ENCODE measurements at places on chromosomes 6 and 20.
A peak's percentile ranks its signal among the peaks of the same experiment; 100 is the strongest.

- DNase-seq: peak; percentile 21
Measured at GRCh38 chr6:89411145-89412070, 665 bp downstream of the RRAGD start.

DNA sequence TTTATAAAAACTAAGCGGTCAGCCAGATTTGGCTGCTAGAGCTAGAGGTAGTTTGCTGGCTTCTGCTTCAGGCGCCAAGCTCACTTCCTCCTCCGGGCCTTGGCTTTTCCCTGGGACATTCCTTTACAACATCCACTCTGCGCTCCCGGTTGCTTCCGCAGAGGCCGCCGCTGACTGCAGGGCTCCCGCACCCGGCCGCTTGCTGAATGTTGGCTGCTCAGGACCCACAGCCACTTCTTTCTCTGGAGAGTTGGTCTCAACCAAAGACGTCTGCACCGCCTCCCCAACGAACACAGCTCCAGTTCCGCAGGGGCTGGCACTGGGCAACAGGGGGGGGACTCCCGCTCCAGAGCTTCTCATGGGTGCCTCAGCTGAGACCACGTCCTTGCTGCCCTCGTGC, 282.8 kb downstream of the TFAP2C start:
- DNase-seq: no peak

DNA sequence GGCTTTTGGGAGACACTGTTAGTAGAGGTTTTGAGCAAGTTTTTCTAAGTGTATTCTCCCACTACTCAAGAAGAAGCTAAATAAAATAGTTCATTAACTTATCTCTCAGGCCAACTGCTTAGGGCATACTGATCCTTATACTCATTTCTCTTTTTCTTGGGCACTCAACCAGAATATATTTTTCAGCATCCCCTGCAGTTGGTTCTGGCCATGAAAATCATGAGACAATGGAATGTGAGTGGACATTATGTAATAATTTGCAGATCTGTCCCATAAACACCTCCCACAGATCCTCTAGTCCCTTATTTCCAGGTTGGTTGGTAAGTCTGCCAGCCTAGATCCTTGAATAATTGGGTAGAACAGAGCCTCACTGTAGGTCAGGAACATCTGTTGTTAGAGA, 136.7 kb downstream of the AIG1 start:
- DNase-seq: no peak

DNA sequence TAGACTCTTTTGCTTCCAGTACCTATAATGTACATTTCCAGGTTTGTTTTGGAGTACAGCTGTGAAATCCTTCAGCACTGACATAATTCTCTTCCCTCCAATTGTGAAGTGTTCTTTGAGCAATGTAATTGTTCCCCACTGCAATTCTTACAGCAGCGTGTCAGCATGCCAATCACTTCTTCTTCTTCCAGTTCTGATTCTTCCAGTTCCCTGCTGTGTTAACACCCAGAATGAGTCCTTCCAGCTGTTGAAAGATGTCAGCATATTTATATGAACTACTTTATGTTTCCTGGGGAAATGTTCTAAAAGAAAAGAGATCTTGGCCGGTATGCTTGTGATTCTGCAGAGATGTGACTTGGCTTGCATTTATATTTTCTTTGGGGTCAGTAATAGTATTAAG, 213.9 kb downstream of the UNC5CL start:
- no peak for DNase-seq

GRCh38 chr6:87705070-87705691, 3.1 kb upstream of the AKIRIN2 start:
- no peak for DNase-seq

DNA sequence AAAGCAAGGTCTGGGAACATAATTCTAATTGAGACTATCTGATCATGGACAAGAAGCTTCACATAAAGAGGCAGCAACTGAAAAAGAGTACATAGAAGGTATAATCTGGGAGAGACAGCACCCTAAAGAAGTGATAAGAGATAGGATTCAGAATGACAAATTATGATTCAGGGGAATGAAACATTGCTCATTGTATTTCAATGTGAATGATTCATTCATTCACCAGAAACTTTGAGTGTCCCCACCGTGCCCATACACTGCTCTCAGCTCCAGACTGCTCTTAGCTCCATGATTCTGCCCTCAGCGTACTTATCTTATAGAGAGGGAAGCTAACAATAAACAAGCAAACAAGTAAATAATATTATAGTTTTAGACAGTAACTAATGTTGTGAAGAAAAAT, 329.3 kb upstream of the IRAK1BP1 start:
- DNase-seq: no peak

GRCh38 chr6:5403076-5403475, 141.8 kb downstream of the FARS2 start:
- DNase-seq: no peak

- peak; percentile 26 for DNase-seq
Measured at GRCh38 chr6:137811121-137811915, 55.7 kb upstream of the TNFAIP3 start.

DNA sequence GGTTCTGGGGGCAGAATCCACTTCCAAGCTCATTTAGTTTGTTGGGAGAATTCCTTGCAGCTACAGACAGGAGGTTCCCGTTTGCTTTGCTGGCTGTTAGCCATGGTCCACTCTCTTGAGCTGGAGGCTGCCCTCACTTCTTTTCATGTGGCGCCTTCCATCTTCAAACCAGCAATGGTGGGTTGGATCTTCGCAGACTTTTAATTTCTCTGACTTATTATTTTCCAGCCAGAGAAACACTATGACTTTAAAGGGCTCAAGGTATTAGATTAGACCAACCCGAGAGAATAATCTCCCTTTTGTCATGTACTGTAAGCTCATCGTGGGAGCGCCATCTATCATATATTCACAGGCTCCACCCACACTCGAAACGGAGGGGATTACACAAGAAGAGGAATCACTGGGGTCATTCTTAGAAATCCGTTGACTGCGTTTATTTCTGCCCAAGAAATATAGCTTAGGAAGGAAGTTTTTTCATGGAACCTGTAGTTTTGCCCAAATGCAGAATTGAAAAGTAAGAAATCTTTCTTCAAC, 38.9 kb downstream of the SAMD5 start:
- DNase-seq: no peak

DNA sequence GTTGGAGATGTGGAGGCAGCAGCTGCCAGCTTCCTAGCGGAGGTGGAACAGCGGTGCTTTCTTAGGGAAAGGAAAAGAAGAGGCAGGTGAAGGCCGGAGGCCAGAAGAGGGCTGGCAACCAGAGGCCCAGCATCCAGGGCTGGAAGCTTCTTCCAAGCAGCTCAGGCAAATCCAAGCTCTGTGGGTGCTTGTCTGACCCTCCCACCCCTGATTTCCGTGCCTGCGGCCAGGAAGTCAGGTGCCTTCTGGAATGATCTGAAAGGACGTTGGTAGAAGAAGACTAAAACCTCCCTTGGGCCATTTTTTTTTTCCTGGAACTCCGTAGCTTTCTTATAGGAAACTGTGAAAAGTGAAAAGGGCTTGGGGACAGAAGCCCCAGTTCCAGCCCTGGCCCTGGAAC, 33.1 kb upstream of the GABRR1 start:
- no peak for DNase-seq

GRCh38 chr6:98539741-98540140, 294.6 kb upstream of the POU3F2 start:
- DNase-seq: no peak

DNA sequence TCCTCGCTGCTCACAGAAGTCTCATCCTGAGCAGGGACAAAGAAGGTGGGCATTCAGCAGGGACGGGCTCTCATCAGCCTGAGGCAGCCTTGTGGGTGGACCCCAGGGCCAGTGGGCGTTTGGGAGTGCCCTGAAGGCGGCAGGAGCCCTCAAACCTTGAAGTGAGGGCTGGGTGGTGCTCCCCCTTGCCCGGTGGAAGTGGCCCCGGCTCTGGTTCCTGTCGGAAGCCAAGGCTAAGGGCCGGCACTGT, 110.5 kb downstream of the NOL4L start:
- DNase-seq: no peak

GRCh38 chr6:110596354-110596753, 119.9 kb upstream of the SLC22A16 start:
- no peak for DNase-seq

DNA sequence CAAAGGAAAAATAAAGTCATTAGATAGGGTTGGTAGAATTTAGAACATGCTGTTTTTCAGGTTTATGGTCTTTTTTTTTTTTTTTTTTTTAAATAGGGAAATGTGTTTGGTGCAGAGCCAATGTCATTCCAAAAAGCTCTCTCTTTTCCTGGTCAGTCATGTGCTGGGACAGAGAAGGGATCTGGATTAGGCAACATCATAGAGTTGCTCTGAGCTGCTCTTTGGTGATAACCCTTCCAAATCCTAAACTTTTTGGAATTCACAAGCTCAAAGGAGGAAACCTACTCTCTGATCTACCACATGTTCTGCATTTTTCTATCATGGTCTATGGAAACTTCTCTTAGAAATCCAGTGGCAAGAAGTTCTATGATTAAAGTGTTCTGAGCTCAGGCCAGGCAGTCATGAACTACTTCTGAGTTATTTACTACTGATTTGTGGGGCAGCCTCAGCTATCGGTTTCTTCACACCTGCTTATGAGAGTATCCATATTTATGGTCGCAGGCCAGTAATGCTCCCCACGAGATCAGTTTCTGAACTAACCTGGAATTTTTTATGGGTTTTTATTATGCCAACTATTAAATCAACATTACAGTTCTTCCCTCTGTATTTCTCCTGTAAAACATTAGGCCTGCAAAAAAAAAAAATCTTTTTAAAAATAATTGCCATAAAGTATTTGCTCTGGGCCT, 4.8 kb downstream of the EDN1 start:
- no peak for DNase-seq

DNA sequence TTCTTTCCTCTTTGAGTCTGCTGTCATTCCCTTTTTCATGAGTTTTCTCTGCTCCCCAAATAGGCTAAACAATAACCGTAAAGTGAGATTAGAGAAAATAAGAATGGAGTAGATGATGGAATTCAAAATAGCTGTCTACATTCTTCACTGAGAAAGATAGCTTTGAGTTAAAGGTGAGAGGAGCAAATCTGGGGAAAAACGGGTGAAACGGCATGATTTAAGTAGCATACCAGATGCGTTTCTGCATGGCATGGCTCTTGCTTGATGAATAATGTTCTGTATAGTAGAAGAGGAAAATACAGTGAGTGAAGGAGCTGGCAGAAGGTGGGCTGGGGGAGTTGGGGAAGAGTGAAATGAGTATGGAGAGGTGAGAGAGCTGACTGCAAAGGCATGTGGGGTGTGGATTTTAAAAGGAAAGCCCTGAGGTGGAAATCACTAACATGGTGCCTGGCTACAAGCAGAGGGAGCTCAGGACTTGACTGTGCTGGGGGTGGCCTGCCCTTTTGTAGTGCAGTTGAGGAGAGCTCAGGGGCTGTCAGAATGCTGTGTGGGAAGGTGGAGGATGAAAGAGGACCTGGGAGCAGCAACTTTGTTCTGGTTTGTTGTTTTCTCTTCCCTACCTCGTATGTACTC, 8.8 kb downstream of the BICRAL start:
- DNase-seq: no peak

GRCh38 chr6:37134036-37134395, 35.9 kb upstream of the PIM1 start:
- DNase-seq: no peak

GRCh38 chr20:50916257-50916656, 15.0 kb downstream of the ADNP start:
- DNase-seq: no peak

- no peak for DNase-seq
Measured at GRCh38 chr6:12132351-12133222, 120.5 kb downstream of the HIVEP1 start.

DNA sequence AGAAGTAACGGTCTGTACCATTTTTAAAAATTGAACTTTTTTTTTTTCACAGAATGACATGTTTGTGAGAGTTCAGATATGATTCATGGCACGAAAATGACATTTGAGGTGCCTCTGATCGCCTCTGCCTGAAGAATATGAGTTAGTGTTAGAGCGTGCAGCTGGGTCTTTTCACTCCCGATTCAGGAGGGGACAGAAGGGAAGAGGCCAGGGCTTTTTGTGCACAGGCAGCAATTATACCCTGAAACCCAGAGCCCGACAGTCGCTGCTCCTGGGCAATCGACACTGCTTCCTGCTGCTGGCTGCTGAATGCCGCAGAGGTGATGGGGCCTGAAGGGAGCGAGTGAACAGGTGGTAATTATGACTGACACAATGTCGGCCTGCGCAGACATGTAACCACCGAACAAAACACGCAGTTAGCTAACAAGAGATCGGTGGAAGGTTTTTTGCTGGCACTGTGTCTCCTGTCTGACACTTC, 652.0 kb upstream of the NOX3 start:
- no peak for DNase-seq
